ENCODE measurements at places on chromosomes 3 and 15.

GRCh38 chr3:109869586-109869985 is 532.2 kb upstream of the DPPA4 start:
- no peak for DNase-seq

GRCh38 chr15:50764461-50765194 is 878 bp downstream of the SPPL2A start:
- no peak for DNase-seq

- no peak for DNase-seq
These were observed 109.4 kb downstream of the KLF13 start for GRCh38 chr15:31435912-31436628.

GRCh38 chr15:67296684-67297083 is 42.1 kb downstream of the IQCH start:
- no peak for DNase-seq

- DNase-seq, result no peak
These were observed 109.2 kb upstream of the STT3B start for GRCh38 chr3:31423482-31423881.

DNA sequence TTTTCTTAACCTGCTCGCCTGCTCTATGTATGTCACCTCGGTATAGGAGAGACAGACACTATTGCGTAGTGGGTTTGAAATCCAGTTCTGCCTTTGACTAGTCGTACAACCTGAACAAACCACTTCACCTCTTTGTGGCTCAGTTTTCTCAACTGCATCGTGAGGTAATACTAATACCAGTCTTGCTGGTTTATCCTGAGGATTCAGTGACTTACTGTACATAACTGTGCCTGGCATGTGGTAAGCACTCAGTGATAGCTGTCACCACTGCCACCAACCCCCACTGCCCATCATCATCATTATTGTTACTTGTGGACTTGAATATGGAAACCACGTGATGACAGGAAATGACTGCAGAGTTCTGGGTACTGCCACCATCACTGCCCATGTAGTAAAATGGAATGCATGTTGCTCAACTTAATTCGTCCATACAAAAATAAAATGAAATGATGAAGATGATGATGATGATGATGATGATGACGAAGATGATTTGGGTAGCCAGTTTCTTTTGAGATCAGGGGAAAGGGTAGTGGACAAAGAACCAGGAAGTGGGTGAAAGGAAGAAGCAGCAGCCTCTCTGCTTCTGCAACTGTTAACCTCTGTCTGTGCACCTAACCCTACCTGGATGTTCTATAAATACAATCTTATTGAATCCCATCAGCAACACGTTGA is 228.1 kb downstream of the FEZF2 start:
- DNase-seq, result no peak

GRCh38 chr3:139928708-139929505 is 6.1 kb upstream of the CLSTN2 start:
- no peak for DNase-seq

- no peak for DNase-seq
These were observed 42.8 kb downstream of the PTPN23 start for GRCh38 chr3:47423548-47424145.

DNA sequence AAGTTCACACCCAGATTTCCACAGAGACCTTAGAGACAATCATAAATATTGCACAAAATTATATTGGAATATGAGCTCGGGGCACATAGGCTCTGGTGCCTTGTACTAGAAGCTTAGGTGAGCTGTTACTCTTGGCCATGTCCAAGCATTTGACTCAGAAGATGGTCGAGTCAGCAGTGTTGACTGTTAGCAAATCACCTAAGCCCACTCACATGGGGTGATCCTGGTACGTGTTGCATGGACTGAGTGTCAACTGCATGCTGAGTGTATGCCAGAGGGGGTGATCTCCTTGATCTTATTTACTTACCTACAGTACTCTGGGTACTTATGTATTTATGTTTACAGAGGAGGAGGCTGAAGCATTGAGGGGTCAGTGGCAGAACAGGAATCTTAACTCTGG is 14.0 kb downstream of the SMAD3 start:
- DNase-seq, result no peak

DNA sequence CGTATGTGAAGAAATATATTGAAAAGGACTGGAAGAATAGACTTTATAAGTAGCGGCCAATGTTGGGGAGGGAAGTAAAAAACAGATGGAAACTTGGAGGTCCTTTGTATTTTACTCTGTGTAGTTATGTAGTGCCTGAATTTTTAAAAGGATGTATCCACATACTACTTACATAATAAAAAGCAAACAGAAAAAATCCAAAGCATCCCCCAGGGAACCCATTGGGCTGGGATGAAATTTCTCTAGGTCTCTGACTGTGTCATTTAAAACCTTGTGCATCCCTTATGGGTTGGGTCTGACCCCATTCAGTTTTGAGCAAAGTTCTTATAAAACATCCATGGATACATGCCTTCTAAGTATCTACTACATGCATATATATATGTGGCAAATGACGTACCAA is 141.1 kb downstream of the NR1D2 start:
- no peak for DNase-seq

Data from anterior cingulate cortex (tissue), 58 donors.